ENCODE measurements at places on chromosomes 11 and 22.

DNA sequence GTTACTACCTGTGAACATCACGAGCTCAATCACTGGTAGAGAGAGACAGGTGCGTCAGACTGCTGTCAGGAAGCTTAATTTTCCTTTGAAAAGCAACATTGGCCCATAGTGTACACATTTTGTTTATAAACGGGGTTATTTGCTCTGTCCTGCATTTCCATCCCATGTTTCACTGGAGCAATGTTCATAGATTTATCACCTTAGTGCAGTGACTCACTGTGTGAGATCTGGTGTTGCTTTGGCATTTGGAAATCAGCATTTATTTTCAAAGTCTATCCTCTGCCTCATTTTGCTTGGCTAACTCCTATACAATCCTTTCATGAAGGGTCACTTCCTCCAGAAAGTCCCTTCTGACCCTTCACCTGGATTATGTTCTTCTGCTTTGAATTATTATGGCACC lies 529.1 kb downstream of the NELL1 start:
- no peak for DNase-seq

GRCh38 chr11:119902656-119903231 lies 173.7 kb upstream of the NECTIN1 start:
- DNase-seq, result no peak

GRCh38 chr11:133555034-133555433 lies 22.7 kb upstream of the OPCML start:
- DNase-seq, result no peak

- DNase-seq, result no peak
Measured at GRCh38 chr11:29317694-29318093, 699.1 kb downstream of the KCNA4 start.

DNA sequence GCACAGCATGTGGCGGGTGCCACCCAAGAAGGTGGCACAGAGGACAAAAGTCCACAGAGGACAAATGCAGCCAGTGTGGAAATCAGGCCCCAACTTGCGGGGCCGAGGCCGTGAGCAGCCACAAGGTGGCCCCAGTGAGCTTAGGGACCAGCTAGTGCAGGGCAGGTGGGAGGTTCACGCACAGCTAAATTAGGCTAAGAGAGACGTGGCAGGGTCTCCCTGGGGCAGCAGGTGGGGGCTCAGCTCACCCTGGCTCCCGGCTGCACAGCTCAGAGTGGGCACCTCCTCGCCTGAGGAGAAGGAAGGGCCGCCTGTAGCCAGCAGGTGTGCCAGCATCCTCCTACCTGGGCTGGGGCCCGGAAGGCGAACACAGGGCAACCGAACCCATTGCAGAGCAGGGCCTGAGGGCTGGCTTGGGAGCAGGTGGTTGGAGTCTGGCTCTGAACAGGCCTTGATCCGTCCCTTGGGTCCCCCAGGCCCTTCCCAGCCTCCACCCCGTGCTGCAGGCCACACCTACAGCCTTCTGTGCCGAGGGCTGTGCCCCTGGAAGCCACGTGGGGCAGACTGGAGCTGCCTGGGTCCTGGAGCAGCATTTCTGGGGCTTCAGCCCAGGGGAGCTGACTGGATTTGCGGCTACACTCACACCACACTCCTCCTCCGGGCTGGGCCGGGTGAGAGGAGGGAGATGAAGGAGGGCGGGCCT lies 26.1 kb upstream of the CELSR1 start:
- DNase-seq, result peak; percentile 74

DNA sequence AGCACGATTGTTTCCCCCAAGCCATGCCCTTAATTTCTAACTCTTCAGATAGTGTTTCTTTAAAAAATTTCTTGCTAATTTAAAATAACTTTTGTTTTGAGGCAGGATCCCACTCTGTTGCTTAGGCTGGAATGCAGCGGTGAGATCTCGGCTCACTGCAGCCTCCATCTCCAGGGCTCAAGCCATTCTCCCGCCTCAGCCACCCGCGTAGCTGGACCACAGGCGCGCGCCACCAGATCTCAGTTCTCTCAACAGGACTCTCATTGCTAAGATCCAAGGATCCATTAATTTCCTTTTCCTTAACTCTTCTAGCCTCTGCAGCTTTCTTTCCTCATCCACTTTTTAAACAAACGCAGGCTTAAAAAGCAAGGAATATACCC lies 327 bp upstream of the MED17 start:
- no peak for DNase-seq

DNA sequence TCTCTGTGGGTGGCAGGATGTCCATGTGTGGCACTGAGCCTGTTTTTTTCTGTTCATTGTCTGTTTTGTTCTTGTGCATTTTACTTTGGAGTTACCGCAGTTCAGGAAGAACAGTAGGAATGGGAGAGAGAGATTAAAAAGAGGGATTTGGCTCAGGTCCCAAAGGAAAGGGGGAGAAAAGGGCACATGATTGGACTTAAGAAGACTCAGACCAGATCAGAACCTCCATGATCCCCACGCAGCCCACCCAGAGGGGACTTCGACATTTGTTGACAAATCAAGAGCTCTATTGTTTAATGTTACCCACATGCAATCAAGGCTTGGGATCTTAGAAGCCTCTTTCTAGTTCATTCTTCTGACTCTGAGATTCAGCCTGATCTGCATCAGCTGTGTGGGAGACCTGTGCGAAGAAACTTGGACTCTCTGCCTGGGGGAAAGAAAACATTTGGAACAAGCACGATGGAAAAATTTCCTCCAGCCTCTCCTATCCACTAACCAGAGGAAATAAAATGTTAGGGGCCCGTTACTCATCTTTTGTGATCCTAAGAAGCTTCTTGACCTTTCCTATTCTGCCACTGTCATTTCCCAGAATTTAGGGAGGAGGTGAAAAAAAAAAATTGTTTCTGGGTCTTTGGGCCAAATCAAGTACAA lies 119.2 kb downstream of the SPON1 start:
- DNase-seq, result no peak

DNA sequence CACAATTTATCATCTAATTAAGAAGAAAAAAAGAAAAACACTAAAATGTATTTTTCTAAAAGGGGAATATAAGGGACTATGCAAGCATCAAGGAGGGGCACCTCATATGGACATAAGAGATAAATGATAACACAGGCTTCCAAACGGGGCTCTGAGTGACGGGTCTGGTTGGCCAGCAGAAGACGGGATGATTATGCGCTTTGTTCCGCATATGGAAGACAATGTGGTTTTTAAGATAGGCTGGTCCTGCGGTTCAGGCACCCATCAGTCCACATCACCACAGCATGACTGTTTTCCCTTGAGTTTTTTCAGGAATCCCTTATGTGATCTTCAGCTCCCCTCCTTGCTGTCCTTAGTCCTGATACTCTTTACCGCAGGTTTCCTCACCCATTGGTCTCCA lies 404.6 kb downstream of the OPCML start:
- no peak for DNase-seq

DNA sequence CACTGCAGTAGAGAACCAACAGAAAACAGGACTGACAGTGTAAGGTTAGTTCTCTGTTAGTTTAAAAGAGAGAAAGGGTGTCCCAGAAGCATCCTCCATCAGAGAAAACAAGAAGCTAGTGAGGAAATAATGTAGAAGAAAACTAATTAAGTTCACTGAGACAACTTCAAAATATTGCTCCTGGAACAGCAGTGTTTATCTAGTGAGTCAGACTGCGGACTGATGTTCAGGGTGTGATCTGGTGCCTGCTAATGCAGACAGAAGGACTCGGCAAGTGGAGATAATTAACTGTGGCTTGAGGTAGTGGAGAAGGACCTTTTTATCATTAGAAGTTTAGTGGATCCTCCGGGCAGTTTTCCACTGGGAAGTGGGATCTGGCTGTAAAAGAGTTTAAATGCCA lies 55.4 kb downstream of the CDON start:
- DNase-seq, result no peak

GRCh38 chr22:50184004-50184901 lies 1.5 kb upstream of the TRABD start:
- no peak for DNase-seq

DNA sequence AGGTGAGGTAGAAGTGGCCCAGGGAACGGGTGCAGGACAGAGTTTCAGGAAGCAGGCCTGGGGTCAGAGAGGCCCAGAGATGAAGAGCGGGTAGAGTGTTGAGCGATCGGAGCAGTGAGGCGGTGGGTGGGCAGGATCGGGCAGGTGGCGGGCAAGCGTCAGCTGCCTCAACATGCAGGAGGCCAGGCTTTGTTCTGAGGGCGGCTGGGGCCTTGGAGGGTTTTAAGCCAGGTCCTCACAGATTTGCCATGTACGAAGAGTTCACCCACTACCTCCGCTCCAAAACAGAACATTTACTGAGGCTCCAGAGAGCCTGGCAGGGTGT lies 29.4 kb downstream of the FLRT1 start:
- DNase-seq, result no peak

GRCh38 chr11:104402812-104403521 lies 239.0 kb upstream of the PDGFD start:
- no peak for DNase-seq

DNA sequence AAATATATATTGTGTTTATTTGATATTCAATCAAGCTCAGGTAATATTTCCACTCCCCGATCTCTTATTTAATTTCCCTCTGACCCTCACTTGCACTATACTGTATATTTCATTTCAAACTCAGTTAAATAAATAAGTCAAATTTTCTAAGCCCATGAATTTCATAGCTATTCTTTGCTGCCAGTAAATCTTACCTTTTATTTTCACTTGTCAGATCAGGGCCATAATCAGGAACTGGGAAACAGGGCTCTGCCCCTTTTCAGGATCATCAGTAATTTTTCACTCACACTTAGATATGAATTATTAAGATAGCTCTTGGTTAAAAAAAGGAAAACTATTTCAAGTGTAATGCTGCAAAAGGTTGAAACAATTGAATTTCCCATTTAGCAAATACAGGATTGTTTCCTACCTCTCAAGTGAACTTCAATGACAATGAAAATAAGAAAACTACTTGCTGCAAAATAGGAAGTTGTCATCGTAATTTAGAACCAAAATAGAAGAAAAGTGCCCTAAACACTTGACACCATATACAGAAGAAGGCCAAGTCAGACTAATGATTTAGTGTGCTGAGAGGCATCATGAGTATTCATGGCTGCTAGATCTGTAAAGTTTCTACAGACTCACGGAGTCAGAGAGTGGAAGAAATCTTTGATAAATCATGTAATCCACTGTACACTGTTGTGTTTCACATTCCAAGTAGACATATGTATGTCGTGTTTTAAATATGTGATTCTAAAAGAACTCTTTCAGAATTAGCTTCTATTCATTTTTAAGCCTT lies 316.8 kb upstream of the CNTN5 start:
- no peak for DNase-seq

DNA sequence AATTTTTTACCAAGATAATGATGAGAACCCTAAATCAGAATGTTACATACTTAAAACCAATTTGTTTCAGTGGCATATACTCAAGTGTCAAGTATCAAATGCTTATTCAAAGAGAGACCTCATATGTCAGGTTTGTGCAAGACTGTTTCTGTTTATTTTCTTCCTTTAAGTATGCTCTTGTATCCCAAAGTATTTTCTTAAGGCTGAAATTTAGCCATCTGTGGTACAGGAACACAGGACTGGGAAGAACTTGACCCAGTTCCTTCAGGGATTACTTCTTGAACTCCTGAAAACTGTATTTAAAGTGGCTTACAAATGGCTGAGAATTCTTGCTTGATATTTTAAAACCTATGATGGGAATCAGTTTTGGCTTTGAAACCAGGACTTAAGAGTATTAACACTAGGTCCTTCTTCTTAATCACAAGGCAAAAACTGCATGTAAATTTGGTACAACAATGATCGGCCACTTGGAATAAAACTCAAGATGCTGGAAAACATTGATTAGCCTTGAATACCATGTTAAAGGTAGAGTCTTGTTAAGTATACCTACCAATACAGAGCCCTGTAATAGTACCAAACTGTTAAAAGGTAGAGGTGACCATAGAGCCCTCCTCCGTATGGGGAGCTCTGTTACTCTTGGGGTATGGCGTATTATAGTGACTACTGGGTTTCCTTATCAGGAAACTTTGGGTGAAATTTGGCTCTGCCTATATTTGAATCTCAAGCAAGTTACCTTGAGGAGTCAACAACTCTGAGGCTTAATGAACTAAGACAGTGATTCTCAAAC lies 95.9 kb downstream of the BLID start:
- no peak for DNase-seq

GRCh38 chr11:129375751-129376657 lies at the start of gene BARX2:
Gene BARX2, plus strand, starts transcription at chr11:129375848. Its CDS starts 188 bp downstream, at chr11:129376036.
- DNase-seq, result no peak

- no peak for DNase-seq
Measured at GRCh38 chr22:21020802-21021429, 6.0 kb downstream of the P2RX6 start.

GRCh38 chr11:70432580-70432979 lies 34.3 kb downstream of the CTTN start:
- no peak for DNase-seq

- DNase-seq, result no peak
Measured at GRCh38 chr11:32893093-32893342, 407 bp downstream of the QSER1 start.

DNA sequence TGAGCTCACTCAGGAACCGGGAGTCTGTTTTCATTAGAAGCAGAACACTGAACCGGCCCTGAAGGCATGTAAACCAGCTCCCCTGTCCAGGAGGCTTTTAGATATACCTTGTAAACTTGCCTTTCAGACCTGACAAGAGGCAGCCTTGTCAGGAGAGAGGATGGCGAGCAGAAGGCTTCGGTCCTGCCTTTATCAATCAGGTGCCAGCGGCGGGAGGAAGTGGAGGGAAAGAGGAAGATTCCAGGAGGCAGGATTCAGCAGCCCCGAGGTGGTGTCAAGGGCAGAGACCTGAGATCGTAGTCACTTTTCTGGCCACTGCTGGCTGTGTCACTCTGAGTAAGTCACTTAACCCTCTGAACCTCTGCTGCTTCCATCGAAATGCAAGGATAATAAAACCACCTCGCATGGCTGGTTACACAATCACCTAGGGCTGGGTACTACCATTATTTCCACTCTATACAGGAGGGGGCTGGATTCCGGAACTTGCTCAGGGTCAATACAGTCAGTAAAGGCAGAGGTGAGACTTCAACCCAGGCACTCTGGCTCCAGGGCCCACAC lies 181.0 kb downstream of the CHST1 start:
- DNase-seq, result no peak

DNA sequence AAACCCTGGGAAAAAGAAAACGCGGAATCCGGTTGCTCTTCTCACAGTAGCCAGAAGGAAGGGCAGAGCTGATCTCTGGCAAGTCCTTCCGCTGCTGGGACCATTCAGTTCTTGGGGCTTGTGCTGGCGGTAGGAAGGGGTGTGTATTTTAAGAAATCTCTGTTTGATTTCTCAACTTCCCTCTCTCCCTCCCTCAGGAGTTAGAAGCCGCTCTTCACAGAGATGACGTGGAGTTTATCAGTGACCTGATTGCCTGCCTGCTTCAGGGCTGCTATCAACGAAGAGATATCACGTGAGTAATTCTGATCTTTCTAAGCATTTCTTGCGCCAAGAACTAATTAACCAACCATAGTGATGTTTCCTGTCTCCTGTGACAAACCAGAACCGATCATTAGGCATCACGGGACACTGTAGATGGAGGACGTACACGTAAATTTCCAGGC lies 85.9 kb upstream of the SLC25A18 start:
- DNase-seq, result peak; percentile 26

GRCh38 chr11:66607126-66607834 lies 9.2 kb upstream of the RBM14 start:
- peak; percentile 28 for DNase-seq

All from CD4-positive, alpha-beta T cell treated with Interleukin-15 for 1 hour (primary cell).